GM23248 (cell line): ENCODE measurements at places on chromosomes 3 and 15. TPM values are rescaled to one million over a fixed set of nuclear protein-coding genes. Genes with fewer than 3 reads are reported as not detected.
A peak's percentile ranks its signal among the peaks of the same experiment; 100 is the strongest.

Gene CRABP1
- not detected in 2 replicates for total RNA-seq

Gene FOXB1
- not detected in 2 replicates for total RNA-seq

- H3K36me3 ChIP-seq, result no peaks in the 10 kb centered on the region
- H3K4me1 ChIP-seq, result no peaks in the 10 kb centered on the region
- DNase-seq, result no peak
These were observed 625.8 kb upstream of the BCHE start for GRCh38 chr3:166462891-166463470.

DNA sequence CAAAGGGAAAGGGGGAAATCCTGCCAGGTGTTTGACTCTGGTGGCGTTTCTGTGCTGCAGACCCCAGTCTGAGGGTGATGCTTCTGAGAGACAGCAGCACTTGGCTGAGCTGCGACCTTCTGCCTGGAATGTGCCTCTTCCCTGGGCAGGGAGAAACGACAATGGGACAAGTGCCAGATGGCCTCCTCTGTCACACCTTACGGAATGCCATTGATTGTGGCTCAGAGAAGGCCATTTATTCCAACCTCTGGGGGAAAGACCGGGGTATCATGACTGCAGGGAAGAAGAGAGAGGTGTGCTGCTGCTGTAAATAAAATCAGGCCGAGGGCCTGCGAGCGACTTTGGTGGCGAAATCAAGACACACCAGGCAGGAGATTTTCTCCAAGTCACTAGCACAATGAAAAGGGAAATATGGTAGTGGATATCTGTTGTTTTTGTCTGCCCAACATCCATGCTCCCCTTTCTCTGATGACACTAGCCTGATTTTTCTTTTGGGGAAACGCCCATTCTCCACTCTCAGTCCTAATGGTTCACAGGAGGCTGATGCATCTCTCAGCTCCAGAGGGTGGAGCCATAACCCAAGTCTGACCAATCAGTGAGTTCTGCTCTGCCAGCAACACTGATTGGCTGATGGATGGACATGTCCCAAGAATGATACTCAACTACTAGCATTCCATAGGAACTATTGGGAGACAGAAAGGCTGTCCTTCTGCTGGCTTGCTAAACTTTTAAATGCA is 336.1 kb downstream of the FOXP1 start:
- no peak overlapping the region for H3K4me3 ChIP-seq
- no peaks in the 10 kb centered on the region for H3K36me3 ChIP-seq
- H3K27me3 ChIP-seq, result no peaks in the 10 kb centered on the region
- DNase-seq, result peak; percentile 43

GRCh38 chr3:188760408-188760807 is 411.4 kb upstream of the TPRG1 start:
- no peak overlapping the region for H3K27ac ChIP-seq
- DNase-seq, result peak; percentile 57
- no peaks in the 10 kb centered on the region for H3K4me1 ChIP-seq

DNA sequence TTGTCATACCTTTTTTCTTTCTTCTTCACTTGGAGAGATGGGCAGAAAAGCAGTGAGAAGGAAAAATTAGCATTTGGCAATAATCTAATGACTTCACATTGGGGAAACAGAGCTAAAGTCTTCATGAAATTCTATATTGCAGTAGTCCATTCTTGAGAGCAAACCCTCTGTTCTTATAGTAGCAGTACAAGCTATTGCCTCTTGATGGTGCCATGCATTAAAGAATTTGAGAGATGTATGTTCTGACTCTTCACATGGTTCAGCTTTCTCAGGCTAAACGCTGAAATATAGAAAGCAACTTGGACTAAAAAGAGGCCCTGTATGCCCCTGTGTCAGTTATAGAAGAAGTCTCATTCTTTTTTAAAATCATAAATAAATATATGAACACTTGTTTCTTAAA is 36.0 kb downstream of the PHLDB2 start:
- H3K27ac ChIP-seq, result no peak overlapping the region
- peaks cover 3% of the 10 kb centered on the region; the same call in 1 of the 2 replicates for H3K4me1 ChIP-seq
- peaks cover 10% of the 10 kb centered on the region; the same call in 1 of the 2 replicates for H3K36me3 ChIP-seq
- H3K27me3 ChIP-seq, result no peaks in the 10 kb centered on the region
- DNase-seq, result peak; percentile 67
